ENCODE measurements at places on chromosomes 12 and 14.
A peak's percentile ranks its signal among the peaks of the same experiment; 100 is the strongest.

DNA sequence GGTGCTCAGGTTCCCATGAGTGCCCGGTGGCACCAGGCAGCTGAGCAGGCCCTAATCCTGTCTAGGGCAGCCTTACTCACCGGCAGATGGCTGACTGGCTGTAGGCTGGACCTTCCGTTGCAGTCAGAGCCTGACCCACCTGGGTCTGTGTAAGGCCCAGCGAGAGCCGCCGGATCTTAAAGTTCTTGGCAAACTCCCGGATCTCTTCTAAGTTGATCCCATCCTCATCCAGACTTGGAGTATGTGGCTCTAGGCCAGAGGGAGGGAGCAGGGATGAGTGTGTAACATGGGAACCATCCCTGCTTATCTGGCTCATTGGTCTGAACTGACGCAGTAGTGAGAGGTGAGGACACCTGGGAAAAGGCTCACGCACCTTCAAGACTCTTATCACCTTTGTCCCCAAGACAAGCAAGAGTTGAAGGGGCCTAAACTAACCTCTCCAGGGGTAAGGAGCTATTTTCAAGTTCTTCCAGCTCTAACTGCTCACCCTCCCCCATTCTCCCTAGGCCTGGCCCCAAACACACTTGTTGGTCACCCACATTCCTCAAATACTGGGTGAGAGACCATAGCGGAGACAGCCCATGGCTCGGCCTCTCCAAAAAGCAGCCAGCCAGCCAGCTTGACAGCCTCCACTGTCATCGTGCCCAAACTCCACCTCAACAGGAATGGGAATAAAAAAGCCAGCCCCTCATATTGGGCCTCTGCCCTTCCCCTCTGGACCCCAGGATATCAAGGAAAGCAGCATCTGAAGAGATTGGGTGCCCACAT is 18.8 kb upstream of the TFCP2 start:
- DNase-seq = no peak

DNA sequence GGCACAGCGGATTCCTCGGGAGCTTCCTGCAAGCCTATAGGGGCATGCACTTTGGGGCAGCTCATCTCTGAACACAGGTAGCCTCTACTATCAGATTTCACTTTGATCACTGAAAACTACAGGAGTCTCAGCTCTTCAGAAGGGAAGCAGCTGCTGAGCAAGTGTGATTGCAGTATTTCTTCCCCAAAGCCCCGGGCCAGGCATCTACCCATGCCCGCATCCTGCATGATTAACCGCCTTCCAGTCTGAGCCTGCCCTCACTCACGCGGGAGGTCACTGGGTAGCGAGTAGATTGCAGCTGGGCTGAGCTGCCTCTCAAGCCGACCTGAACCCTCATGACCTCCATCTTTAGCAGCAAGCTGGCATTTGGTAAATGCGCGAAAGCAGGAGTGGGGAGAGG is 334.7 kb downstream of the DPF3 start:
- DNase-seq = no peak

- no peak for DNase-seq
Observed at GRCh38 chr12:38258411-38258810, 58.2 kb upstream of the ALG10B start.

DNA sequence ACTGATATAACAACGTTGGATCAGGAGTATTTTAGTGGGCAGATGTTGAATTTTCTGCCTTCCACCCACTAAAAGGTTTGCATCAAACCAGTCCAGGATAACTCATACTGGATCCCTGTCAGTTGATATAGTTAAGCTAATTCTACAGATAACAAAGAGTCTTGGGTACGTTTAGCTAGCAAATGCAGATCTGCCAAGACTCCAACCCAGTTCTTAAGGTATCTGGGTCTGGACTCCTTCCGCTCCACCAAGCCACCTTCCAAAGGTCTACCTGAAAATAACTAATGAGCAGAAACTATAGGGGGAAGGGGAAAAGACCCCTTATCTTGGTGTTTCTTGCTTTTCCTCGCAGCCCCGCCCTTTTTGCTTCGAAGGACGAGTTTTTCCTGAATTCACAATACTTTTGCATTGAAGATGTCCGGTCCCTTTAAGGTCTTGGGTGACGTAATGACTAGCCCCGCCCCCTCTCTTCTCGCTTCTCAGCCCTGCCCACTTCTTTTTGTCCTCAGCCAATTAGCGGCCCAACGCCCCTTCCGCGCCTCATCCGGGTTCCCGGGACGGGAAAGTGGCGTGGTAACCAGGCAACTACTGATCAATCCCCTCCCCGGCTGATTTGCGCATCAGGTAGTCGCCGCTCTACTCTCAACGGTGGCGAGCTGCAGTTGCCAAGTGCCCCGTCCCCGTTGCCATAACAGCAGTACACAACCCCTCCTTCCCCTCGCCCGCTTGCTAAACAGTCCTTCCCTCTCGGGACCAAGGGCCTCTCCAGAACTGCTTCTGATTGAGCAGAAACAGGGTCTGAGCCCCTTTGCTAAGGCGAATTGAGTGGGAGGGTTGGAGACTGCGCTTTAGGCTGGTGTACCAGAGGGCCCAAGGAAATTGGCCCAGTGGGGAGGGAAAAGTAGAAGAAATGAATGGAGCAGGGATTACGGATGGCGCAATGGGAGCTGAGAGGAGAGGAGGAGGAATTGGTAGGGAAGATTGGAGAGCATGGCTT is at the start of gene LRRC23:
Gene LRRC23, plus strand, starts transcription at position 543 of the 997 bp plus-strand sequence. CDS start 812 bp downstream, outside the sequence.
- peak; percentile 93 for DNase-seq

GRCh38 chr14:102026934-102027333 is 59.9 kb downstream of the HSP90AA1 start:
- no peak for DNase-seq

DNA sequence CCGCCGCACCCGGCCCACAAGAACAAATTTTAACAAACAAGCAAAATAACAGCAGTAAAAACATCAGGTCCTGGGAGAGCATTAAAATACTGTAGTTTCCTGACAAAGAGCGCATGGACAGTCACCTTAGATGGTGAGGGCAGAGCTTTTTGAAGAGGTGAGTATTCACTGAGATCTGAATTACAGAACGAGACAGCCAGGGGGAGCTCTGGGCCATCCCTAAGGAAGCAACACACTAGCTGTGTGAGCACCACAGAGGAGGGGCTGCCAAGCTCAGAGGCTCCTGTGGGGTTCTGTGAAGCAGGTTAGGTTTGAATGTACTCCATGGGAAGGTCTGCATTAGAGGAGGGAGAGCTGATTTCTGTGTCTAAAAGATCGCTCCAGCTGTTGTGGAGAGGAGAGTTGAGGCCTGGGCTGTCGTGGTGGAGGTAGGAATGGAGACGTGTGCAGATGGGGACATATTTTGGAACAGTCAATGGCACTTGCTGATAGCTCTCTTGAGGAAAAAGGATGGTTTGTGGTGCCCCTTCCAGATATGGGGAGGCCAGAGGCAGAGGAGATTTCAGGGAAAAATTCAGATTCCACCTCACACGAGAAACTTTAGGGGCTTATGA is 72.9 kb downstream of the TRAFD1 start:
- no peak for DNase-seq

DNA sequence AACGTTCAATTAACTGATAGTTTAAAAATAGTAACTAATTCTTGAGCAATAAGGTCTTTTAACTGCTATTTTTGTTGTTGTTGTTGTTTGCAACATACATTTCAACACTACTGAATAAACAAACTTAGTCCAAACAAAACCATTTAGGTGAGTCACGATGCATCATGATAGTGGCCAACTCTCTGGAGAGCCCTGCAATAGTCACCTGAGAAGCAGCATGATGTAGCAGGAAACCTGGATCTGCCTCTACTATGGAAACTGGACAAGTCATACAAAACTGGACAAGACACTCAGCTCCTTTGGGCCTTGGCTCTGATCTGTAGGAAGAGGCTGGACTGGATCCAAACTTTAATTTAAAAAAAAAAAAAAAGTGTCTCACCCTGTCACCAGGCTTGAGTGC is 117.3 kb downstream of the MED13L start:
- no peak for DNase-seq

- no peak for DNase-seq
Observed at GRCh38 chr14:51596488-51597117, 55.1 kb upstream of the FRMD6 start.

- DNase-seq = peak; percentile 43
Observed at GRCh38 chr12:93571365-93571924, 1.0 kb upstream of the SOCS2 start.

GRCh38 chr12:127280393-127281275 is 986.3 kb upstream of the TMEM132C start:
- no peak for DNase-seq

- DNase-seq = no peak
Observed at GRCh38 chr14:85463512-85463911, 66.4 kb upstream of the FLRT2 start.

GRCh38 chr12:4133029-4133428 is 140.5 kb upstream of the CCND2 start:
- no peak for DNase-seq

GRCh38 chr12:72828662-72829324 is 556.6 kb downstream of the TRHDE start:
- no peak for DNase-seq

DNA sequence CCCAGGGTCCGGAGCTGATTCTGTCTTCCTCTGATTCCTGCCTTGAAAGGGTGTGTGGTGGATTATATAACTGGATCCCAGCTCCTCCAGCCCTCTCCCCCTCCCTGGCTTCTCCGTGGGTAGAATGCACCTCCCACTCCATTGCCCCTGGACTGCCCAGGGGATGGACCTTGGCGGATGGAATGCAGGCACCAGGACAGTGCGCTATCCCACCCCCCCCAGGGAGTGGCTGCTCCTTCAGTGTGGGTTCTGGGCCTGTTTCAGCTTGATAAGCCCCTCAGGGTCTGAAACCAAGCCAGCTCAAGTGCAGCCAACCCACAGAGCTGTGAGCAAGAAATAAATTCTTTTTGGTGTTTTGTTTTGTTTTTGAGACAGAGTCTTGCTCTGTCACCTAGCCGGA is 112.4 kb upstream of the TMEM132D start:
- no peak for DNase-seq

GRCh38 chr14:30295980-30296379 is 263.0 kb upstream of the G2E3 start:
- DNase-seq = no peak

DNA sequence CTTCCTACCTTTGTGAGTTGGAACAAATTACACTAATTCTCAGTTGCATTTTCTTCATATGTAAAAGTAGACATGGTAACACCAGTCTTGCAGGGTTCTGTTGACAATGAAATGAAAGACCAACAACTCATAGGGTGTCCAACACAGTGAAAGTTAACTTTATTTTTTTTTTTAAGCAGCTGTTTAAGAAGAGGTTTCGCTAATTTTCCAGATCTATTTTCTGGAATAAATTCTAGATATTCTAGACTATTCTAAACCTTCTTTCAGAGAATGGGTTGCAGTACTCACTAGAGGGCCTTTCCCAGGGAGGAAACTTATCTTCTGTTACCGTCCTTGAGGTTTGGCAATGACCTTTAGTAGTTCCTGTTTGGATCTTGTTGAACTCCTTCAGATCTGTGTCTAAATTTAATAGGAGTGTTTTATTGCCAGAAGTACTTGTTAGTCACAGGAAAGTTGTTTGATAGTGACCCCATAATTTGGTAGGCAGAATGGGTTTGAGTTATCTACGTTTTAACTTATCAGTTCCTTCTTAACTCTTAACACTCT is 2.8 kb upstream of the ART4 start:
- no peak for DNase-seq

DNA sequence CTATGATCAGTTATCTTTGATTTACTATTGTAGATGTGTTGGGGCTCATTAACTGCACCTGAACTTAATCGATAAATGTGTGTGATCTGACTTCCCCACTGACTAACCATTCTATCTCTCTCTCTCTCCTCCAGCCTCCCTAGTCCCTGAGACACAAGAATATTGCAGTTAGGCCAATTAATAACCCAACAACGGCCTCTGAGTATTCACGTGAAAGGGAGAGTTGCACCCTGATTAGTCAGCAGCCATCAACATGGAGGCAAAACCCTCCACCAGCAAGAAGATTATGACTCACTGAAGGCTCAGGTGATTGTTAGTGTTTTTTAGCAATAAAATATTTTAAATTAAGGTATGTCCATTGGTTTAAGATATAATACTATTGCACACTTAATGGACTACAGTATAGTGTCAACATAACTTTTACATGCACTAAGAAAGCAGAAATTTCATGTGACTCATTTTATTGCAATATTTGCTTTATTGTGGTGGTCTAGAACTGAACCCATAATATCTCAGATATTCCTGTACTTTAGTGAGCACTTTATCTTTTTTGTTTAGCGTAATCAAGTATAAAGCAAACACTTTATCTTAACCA is 77.1 kb upstream of the PTGDR start:
- DNase-seq = no peak

DNA sequence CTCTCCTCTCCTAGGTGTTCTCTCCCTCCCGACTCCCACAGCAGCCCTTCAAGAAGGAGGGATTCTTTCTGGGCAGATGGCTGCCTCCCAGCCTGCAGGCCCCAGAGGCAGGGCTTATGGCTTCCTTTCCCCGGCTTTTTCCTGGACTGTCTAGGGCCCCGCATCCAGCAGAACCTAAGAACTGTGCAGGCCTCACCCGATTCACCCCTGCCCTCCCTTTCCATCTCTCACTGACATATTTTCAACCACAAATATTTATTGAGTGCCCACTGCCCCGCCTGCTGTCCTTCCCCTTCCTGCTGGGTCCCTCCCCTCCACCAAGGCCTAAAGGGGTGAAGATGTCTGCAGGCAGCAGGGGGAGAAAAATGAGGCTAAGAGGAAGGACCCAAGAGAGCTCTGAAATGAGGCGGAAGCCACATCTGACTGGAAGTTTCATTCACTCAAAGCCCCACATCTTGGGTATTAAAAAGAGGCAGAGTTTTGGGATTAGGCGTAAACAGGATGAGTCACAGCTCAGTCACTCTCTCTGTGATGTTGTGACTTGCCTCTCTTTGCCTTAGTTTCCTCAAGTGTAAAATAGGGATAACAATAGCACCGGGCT is 2.9 kb downstream of the SCNN1A start:
- DNase-seq = no peak

DNA sequence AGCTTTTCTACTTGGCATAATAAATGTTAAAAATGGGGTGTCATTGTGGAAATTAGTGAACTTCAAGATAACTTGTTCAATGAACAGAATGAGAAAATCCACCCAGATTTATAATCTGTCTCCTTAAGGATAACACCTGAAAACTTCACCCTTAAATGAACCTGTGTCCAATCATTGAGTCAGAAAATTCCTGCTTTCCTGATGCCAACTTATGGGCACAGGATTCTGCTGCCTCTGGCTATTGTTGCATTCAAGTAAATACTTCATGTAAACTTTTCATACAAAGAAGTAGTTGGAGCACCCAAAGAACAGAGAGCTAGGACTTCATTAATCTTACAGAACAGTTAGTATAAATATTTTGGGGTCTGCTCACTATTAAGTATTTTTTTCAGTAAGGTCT is 98.9 kb upstream of the PLEKHA5 start:
- DNase-seq = no peak

DNA sequence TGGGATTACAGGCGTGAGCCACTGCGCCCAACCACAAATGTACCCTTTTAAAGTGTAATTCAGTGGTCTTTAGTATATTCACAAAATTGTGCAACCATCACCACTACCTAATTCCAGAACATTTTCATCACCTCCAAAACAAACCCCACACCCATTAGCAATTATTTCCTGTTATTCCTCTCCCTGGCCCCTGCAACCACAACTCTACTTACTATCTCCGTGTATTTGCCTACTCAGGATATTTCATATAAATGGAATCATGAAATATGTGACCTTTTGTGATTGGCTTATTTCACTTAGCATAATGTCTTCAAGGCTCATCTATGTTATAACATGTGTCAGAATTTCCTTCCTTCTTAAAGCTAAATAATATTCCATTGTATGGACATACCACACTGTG is 16.0 kb upstream of the AQP2 start:
- DNase-seq = no peak
